HuH-7.5 (cell line): ENCODE measurements at places on chromosomes 2 and 18.
A peak's percentile ranks its signal among the peaks of the same experiment; 100 is the strongest.

DNA sequence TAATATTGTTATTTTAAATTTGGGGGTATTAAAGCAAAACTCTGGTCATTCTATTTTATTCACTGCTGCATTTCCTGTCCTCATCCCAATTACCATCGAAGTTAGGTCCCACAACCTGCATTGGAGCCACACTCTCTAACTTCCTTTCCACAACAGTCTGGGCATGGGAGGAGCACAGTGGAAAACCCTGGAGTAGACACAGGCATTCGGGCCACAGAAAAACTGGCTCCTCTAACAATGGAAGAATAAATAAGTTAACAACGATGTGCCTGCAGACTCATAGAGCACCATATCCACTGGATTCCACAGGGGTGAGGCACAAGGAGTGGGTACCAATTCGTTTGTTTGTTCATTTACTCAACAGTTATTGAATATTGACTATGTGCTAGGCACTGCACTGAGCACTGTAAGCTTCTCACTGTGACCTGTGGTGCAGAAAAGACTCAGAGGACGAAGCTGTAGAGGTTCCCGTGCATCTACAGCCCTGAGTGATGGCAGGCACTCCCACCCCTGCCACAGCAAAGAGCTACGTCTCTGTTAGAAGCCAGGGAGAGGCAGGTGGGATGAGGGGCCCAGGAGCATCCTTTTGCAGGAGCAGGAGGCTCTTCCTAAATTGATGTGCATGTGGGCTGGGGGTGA lies 154.2 kb upstream of the PGAP1 start:
- DNase-seq = no peak

DNA sequence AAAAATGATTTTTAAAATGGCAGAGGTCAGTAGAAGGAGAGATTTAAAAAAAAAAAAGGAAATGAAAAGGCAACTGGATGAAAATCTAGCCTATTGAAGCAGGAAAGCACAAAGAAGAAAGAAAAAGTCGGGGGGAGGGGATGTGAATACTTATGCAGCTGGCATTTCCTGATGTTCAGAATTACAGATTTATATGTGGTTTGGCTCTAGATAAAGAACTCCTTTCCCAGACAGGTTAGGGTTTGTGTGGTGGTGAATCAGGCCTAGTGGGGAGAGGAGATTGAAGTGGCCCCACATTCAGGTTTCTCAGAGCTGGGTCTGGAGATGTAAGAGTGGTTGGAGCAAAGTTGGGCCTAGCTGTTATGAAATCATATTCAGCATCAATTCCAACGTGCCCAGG lies 394.4 kb downstream of the FIGN start:
- no peak for DNase-seq

GRCh38 chr2:27051902-27052645 lies 606 bp downstream of the AGBL5 start:
- DNase-seq = no peak

DNA sequence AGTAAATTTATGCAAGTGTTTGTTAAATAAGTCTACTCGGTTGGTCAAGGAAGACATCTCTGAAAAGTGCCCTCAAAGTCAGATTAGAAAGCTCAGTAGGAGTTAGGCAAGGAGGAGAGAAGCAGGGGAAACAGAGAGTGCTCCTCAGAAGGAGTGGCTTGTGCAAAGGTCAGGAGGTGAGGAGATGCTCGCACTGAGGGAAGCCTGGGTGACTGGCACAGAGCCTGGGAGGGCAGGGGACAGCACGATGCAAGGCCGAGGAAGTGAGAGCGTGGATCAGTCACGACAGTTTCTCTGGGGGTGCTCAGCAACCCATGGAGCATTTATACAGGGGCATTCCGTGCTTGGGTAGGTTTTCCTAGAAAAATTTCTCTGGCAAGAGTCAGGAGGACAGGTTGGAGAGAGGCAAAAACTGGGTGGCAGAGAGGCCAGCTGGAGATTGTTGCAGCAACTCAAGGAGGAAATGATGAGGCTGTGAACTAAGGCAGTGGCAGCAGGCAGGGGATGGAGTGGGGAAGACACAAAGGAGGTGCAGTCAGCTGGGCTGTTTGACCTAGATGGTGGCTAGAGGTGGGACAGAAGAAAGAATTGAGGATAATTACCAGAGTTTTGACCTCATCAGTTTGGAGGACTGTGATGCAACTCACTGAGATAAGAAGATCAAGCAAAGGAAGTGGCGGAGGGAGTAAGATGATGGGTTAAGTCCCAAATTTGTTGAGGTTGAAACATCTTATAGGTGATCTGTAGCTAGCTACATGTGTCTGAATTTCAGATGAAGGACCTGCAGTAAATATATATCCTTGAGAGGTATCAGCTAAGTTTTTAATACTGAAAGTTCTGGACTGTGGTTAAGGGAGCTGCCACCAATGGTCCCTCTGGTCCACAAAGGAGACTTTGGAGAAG lies 52.4 kb downstream of the BCL2 start:
- DNase-seq = no peak

DNA sequence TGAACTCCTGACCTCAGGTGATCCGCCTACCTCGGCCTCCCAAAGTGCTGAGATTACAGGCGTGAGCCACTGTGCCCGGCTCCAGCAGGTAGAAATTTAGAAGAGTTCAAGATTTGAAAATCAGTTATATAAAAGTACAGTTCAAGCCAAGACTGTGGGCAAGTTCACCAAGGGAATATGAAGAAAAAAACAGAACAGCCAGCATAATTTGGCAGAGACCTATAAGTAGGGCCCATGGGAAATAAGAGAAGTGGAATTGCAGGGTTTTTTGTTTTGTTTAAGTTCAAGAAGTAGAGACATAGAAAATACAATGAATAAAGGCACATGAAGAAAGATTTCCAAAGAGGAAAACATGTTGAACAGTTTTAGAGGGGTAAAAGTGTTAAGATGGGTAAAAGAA lies 57.9 kb downstream of the BAZ2B start:
- DNase-seq = no peak

GRCh38 chr2:229401171-229401865 lies 130.2 kb upstream of the PID1 start:
- no peak for DNase-seq

- no peak for DNase-seq
Observed at GRCh38 chr2:230600285-230600684, 112.4 kb upstream of the CAB39 start.

DNA sequence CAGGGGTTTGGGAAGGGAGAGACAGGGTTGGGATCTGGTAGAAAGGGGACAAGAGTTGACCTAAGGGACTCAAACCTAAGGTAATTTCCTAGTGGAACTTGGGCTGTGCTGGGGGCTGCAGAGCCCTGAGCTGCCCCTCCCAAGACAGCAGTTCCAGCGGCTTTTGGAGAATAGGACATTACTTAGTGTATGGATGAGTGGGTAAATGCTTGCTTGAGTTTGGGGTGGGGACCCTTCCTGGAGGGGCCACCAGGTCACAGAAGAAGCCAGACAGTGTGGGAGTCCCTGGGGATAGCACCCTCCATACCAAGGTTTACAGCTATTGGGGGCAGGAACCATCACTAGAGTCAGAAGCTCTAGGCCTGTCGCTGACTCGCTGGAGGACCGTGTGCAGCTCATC lies 111.5 kb downstream of the CAPN13 start:
- no peak for DNase-seq

DNA sequence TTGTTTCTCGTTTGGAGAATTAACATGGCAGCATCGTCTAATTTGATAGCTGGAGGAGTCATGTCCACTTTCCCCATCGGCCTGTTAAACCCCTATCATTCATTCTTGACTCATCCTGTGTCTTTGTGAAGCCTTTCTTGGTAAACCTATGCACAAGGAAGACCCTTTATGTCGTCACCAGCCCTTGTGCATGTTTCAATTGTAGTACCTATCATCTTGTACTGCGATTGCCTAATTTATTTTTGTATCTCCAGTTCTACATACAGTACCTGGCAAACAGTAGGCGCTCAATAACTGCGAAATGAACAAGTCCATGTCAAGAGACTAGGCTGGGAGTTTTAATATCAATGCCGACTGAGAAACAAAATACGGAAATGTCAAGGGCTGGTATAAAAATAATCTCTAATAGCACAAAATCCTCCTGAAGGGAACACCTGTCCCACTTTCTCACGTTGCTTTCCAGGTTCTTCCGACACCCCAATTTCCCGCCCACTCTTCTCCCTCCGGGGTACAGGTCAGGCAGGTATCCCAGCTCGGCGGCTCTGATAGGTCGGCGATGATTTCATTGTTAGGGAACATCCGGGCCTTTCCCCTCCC lies 1.3 kb upstream of the PPM1B start:
- DNase-seq = no peak

GRCh38 chr2:176076796-176077195 lies 7.0 kb downstream of the EVX2 start:
- DNase-seq = no peak

DNA sequence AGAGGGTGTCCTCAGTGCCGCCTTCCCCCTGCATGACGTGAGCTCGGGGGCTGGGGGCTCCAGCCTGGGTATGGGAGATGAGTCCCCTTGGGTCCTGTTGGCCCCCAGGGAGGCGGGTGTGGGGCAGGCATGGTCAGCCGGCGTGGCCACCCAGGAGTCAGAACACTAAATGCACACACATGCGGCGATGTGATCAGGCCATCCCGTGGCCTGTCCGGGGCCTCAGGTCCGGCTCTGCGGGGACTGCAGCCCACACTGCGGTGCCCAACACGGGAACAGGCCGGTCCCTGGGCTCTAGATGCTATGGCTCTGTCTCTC lies 13.8 kb downstream of the ANO7 start:
- no peak for DNase-seq

GRCh38 chr18:22132763-22133162 lies 36.6 kb upstream of the GATA6 start:
- no peak for DNase-seq

DNA sequence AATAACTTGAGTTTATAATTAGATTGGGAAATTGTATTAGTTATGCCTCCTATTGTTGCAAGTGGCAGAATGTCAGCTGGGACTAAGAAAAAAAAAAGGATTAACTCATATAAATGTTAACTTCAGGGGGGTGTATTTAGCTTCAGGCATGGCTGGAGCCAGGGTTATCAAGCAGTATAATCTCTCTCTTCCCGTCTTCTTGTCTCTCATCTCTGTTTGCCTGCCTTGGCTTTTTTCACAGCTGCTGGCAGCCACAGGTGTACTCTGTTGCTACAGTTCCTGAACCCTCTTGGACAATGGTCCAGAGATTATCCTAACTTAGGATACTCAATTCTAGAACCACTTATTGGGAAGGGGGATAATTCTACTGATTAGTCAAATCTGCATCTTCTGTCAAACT lies 370.7 kb upstream of the MEX3C start:
- DNase-seq = no peak

GRCh38 chr2:165792104-165792454 lies 2.0 kb downstream of the GALNT3 start:
- DNase-seq = no peak

DNA sequence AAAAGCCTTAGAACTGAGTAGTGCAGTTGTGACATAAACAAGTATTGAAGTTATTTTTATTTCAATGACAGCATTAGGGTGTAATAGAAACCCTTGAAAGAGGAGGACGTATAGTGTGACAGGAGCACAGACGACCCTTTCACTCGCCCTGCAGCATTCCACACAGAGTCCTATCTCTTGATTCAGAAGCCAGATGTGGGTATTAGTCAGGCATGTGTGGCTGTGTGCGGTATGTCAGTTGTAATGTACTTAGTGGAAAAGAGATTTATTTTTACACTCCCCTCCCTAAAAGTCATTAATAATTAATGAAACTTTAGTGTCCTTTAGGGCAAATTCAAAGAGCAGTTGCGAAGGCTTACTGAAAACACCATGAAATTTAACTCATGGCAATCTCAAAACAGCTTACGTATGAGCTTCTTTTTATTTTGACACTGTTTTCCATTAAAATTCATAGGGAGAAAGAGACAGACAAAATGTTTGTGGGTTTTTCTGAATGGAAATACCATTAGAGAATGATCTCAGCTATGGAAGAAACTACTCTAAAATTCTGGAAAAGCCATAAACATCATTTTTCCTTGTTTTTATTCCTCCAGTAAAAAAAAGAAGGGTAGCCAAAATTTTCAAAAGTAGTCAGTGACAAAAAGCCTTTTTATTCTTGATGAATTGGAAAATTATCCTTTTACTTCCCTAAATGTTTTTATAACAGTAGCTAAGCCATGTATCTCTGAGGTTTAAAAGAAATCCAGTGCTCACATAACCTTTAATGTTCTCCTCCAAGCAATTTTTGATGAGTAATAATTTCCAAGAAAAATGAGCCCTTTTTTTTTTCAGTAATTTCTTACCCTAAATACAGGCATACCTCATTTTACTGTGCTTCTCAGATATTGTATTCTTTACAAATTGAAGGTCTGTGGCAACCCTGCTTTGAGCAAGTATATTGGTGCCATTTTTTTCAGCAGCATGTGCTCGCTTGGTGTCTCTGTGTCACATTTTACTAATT lies 84.0 kb upstream of the DSEL start:
- no peak for DNase-seq

DNA sequence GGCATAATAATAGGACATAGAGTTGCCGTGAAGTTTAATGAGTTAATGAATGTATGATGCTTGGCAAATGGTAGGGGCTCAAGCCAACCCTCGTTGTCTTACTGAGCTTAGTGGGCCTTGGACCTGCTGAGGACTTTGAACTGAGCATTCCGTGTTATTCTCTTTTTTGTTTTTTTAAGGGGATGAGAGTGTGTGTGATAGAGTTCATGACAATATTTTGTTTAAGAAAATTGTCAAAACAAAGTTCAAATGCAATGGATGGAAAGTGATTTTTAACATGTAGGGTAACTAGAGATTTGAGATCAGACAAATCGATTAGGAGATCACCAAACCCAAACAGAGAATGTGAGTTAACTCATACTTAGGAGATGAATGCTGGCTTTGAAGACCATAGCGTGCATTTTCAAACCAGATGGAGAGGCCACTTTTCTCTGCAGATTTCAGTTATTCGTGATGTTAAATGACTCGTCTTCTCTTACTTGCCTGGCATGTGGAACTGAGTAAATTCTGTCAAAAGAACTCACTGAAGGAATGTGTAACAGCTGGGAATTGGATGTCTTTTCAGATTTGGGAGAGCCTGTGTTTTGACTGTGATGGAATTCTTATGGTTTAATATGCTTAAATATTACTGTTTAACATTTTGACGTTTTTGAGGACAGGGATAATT lies 88.7 kb downstream of the NEDD4L start:
- no peak for DNase-seq

DNA sequence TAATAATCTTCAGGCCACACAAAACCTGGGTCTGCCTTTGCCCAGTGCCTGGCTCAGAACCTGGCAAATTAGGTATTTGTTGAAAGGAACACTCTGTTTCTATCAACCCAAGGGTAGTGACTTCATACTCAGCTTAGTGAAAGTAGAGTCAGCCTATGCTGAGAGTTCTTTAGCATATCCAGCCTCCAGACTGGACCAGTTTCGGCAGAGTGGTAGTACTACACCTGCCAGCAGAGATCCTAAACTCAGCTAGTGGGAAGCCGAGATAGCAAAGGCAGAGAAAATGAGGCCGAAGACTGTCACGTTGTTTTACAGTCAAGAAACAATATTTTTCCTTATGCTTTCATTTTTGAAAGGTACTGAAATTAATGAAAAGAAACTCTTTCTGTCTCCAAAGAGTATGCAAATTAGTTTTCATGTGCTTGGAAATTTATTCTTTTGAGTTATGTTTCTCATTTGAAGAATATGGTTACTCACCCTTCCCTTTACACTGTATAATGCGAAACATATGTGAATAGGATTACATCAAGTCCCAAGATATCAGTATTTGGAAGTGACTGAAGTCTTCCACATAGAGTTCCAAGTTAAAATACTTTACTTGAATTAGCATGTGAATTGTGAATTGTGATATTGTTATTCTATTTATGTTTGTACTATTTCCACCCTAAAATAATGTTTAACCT lies 52.2 kb upstream of the UGP2 start:
- no peak for DNase-seq

GRCh38 chr2:26345545-26346453 lies at the start of gene SELENOI:
SELENOI (plus strand) TSS chr2:26346143; CDS start chr2:26346233, 90 bp downstream.
- DNase-seq = peak; percentile 71

- DNase-seq = no peak
Observed at GRCh38 chr2:121019071-121019470, 265.9 kb downstream of the TFCP2L1 start.
